ENCODE measurements at places on chromosomes 16 and 17. TPM values are rescaled to one million over a fixed set of nuclear protein-coding genes. Genes with fewer than 3 reads are reported as not detected.

GRCh38 chr16:8622315-8622656 is 788 bp downstream of the METTL22 start:
- peaks cover 7% of the 10 kb centered on the region for H3K4me1 ChIP-seq
- H3K27ac ChIP-seq, result no peak overlapping the region
- no peaks in the 10 kb centered on the region for H3K36me3 ChIP-seq
- DNase-seq, result no peak
- no peaks in the 10 kb centered on the region for H3K27me3 ChIP-seq

DNA sequence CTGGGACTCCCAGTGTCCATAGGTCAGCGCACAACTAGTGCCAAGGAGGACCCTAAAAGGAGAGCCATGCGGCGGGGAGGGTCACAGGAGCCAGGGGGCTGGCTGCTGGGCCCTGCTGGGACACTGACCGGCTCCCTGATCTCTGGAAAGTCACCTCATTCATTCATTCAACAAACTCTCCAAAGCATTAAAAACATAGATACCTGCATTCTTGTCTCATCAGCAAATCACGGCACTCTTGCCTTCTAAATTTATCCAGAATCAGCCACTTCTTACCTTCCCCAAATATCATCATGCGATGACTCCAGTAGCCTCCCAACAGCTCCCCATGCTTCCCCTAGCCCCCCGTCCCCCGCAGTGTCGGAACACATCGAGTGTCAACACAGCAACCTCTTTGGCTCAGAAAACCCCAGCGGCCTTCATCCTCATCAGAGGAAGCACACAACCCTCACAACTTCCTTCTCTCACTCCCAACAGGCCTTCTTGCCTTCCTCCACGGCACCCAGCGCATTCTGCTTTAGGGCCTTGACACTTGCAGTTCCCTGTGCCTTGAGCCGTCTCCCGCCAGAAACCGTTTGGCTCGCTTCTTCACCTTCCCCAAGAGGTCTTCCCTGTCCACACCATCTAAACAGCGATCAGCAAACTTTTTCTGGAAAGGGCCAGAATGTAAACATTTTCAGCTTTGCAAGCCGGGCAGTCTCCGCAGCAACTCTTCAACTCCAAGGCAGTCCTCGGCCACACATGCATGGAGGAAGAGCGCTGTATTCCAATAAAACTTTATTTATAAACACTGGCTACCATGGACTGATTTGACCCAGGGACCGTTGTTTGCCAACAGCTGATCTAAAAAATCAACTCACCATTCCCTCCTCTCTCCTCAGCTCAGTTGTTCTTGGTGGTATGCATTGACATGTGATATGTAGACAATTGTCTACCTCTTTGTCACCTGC is 119.5 kb upstream of the TNRC6C start:
- H3K27ac ChIP-seq, result no peak overlapping the region
- no peaks in the 10 kb centered on the region for H3K27me3 ChIP-seq
- no peak for DNase-seq
- H3K36me3 ChIP-seq, result no peaks in the 10 kb centered on the region
- no peak overlapping the region for H3K4me3 ChIP-seq

GRCh38 chr17:83103200-83103942 is 24.0 kb downstream of the METRNL start:
- no peak overlapping the region for H3K4me3 ChIP-seq
- H3K36me3 ChIP-seq, result no peaks in the 10 kb centered on the region
- peak; percentile 77 for DNase-seq
- H3K27ac ChIP-seq, result no peak overlapping the region

- no peak for DNase-seq
- no peak overlapping the region for H3K4me3 ChIP-seq
- peaks cover 7% of the 10 kb centered on the region for H3K36me3 ChIP-seq
- H3K4me1 ChIP-seq, result peaks cover 17% of the 10 kb centered on the region
- H3K27ac ChIP-seq, result no peak overlapping the region
Measured at GRCh38 chr16:53805113-53805512, 101.2 kb downstream of the FTO start.

GRCh38 chr16:86477642-86478041 is 32.7 kb upstream of the FOXF1 start:
- H3K4me1 ChIP-seq, result peaks cover 6% of the 10 kb centered on the region
- H3K27ac ChIP-seq, result no peak overlapping the region
- peaks cover 58% of the 10 kb centered on the region for H3K27me3 ChIP-seq
- DNase-seq, result no peak

- no peaks in the 10 kb centered on the region for H3K4me1 ChIP-seq
- H3K36me3 ChIP-seq, result no peaks in the 10 kb centered on the region
Measured at GRCh38 chr17:51435171-51435552, 174.8 kb downstream of the UTP18 start.

DNA sequence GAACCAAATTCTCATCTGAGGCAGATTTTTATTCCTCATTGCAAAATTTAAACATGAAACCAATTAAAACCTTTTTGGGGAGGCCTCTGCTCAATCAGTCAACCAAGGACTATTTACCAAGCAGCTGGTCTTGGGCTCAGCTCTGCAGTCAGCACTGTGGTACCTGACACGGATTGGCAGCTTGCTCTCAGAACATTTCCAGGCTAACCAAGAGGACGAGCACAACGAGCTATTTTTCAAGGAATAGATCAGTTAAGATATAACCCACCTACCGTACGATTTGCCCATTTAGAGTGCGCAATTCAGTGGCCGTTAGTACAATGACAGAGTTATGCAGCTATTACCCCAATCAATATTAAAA is 26.4 kb upstream of the KLHDC4 start:
- H3K36me3 ChIP-seq, result no peaks in the 10 kb centered on the region
- no peak overlapping the region for H3K27ac ChIP-seq
- DNase-seq, result no peak
- no peaks in the 10 kb centered on the region for H3K4me1 ChIP-seq
- no peak overlapping the region for H3K4me3 ChIP-seq
- no peaks in the 10 kb centered on the region for H3K27me3 ChIP-seq

GRCh38 chr17:21191698-21192097 is 22.3 kb downstream of the TMEM11 start:
- no peak overlapping the region for H3K4me3 ChIP-seq
- no peaks in the 10 kb centered on the region for H3K27me3 ChIP-seq
- H3K36me3 ChIP-seq, result no peaks in the 10 kb centered on the region
- no peak for DNase-seq
- H3K4me1 ChIP-seq, result no peaks in the 10 kb centered on the region
- no peak overlapping the region for H3K27ac ChIP-seq

GRCh38 chr17:18184143-18185031 is 759 bp downstream of the ALKBH5 start:
- H3K27ac ChIP-seq, result peak overlapping the region; percentile 64
- H3K4me1 ChIP-seq, result peaks cover 41% of the 10 kb centered on the region
- H3K4me3 ChIP-seq, result peak overlapping the region; percentile 72
- no peaks in the 10 kb centered on the region for H3K27me3 ChIP-seq
- DNase-seq, result peak; percentile 68

- no peak for DNase-seq
- H3K4me3 ChIP-seq, result no peak overlapping the region
- peaks cover 25% of the 10 kb centered on the region for H3K27me3 ChIP-seq
- no peak overlapping the region for H3K27ac ChIP-seq
- H3K36me3 ChIP-seq, result no peaks in the 10 kb centered on the region
Measured at GRCh38 chr16:85883813-85884212, 15.1 kb upstream of the IRF8 start.

DNA sequence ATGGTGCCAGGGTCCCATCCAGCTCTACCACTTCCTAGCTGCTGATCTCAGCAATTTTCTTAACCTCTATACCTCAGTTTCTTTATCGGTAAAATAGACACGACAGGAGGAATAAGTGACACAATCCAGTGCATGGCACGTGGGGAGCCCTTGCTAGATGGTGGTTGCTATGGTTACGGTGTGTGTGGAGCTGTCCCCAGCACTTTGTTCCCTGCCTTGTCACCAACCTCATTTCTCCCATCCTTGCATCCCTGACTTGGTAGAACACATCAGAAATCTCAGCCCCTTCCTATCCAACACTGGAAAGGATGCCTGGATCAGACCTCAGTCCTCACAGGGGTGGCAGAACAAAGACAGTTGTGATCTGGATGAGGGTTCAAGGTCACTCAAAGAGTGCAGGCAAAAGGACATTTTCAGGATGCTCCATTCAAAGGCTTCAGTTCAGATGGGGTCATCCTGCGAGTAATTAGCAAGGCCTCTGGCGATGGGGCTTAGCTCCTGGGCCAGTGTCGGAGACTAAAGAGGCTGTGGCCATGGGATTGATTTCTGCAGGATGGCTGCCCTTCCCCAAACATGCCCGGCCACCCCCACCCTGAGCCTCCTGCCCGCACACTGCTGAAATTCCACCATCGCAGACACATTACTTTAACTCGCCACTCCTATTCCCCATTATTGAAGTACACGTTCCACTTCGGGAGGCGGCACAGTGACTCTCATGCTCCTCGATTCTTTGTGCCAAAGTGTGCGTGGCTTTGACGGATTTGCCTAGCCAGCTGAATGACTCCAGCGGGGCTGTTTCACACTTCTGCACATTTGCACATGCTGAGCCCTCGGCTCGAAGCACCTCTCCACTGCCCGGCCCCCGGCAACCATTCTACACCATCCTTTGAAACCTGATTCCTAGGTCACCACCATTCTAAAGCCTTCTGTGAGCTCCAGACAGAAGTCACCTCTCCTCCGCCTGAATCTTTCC is 40.3 kb downstream of the WNT3 start:
- H3K36me3 ChIP-seq, result no peaks in the 10 kb centered on the region
- DNase-seq, result peak; percentile 83
- H3K27me3 ChIP-seq, result peaks cover 43% of the 10 kb centered on the region
- no peak overlapping the region for H3K27ac ChIP-seq
- no peak overlapping the region for H3K4me3 ChIP-seq

- DNase-seq, result peak; percentile 84
- H3K27ac ChIP-seq, result no peak overlapping the region
- peaks cover 33% of the 10 kb centered on the region for H3K4me1 ChIP-seq
Measured at GRCh38 chr17:17919169-17920107, 52.8 kb downstream of the TOM1L2 start.

DNA sequence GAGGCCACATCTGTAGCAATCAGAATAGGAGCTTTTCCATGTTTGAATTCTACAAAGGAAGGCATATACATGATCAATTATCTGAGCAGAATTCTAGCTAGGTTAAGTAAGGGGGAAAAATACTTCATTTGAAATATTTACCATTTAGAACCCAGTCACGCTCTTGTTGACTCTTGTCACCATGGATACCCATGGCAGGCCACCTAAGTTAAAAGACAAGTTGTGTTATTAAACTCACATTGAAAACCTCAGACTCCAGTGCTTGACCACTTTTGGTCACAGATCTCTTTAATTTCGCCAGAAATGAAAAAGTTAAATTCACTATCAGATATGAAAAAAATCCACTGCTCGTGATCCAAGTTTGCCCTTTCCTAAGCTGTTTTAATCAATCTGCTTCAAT is 4.1 kb downstream of the DDX5 start:
- H3K4me1 ChIP-seq, result peaks cover 18% of the 10 kb centered on the region
- H3K27ac ChIP-seq, result no peak overlapping the region
- DNase-seq, result no peak

DNA sequence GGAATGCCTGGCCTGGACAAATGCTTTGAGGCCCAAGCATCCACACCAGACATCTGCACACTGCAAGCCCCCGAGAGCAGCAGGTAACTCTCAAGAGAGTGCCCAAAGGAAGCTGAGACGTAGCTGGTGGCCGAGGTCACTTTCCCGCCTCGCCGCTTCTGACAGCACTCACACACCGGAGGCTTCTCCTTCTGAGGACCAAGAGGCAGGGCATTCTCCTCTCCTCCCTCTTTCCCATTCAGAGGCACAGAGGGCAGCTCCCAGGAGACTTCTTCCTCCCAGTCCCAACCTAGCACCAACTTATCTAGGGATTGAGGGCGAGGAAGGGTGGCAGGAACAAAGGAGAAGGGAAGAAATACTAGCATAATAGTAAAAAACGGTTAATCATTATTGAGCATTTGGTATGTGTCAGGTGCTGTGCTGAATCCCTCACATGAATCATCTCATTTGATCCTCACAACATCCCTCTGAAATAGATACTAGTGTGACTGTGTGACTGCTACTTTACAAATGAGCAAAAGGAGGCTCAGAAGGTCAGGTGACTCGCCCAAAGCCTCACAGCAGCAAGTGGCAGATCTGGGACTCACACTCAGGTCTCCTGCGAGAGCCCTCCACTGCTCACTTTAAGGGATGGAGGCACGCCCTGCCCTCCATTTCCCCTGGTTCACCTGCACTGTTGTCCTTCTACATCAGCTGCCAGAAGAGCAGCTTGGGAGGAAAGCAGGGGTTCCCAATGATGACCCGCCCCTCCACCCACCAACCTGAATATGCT is 41.8 kb downstream of the MYO18A start:
- H3K4me3 ChIP-seq, result no peak overlapping the region
- H3K4me1 ChIP-seq, result peaks cover 47% of the 10 kb centered on the region
- H3K36me3 ChIP-seq, result no peaks in the 10 kb centered on the region

- H3K4me1 ChIP-seq, result peaks cover 30% of the 10 kb centered on the region
- DNase-seq, result peak; percentile 74
- H3K4me3 ChIP-seq, result no peak within 1 kb of the TSS
- H3K36me3 ChIP-seq, result no peaks in the 10 kb centered on the region
- peaks cover 60% of the 10 kb centered on the region for H3K27me3 ChIP-seq
- H3K27ac ChIP-seq, result no peak within 1 kb of the TSS
Measured at GRCh38 chr17:42184713-42185620, at the start of gene HCRT. HCRT (minus strand) TSS chr17:42185452; CDS start chr17:42185365, 87 bp downstream.

GRCh38 chr17:55783684-55784245 is 32.9 kb downstream of the PCTP start:
- H3K27ac ChIP-seq, result no peak overlapping the region
- H3K4me1 ChIP-seq, result no peaks in the 10 kb centered on the region
- H3K27me3 ChIP-seq, result no peaks in the 10 kb centered on the region
- no peak overlapping the region for H3K4me3 ChIP-seq

GRCh38 chr17:80980397-80981061 is 11.1 kb upstream of the CHMP6 start:
- no peaks in the 10 kb centered on the region for H3K36me3 ChIP-seq
- no peaks in the 10 kb centered on the region for H3K4me1 ChIP-seq
- DNase-seq, result no peak
- H3K27me3 ChIP-seq, result peaks cover 23% of the 10 kb centered on the region

DNA sequence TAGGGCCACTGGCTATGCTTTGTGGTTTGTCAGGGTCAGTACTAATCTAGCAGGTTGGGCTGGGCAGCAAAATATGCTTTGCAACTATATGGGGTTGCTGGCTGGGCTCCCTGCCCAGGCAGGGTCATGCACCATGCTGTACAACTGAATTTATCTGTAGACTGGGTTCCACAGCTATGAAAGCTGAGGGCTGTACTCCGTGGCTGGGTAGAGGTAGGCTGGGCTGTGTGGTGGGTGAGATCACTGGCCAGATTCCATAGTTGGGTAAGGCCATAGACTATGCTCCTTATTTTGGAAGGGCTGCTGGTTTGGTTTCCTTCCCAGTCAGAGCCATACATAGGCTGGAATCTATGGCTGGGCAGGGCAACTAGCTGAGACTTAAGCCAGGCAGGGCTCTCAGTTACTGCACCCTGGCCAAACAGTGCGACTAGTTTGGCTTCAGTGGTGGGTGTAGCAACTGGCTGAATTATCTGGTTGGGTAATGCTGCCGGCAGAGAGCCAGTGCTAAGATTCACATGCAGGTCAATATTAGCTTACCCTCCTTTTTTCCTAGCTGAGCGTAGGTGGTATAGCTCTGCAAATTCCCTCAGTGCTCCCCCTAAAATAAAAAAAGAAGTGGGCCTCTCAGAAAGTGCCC is 769.1 kb upstream of the CDH8 start:
- H3K27ac ChIP-seq, result no peak overlapping the region
- no peaks in the 10 kb centered on the region for H3K27me3 ChIP-seq
- no peak overlapping the region for H3K4me3 ChIP-seq
- H3K36me3 ChIP-seq, result no peaks in the 10 kb centered on the region
- no peak for DNase-seq
- no peaks in the 10 kb centered on the region for H3K4me1 ChIP-seq

The DLX4 gene
- total RNA-seq, result not detected

The UTS2R gene
- total RNA-seq, result 0.46 TPM

The TBX2 gene
- total RNA-seq, result not detected

The HOXB8 gene
- total RNA-seq, result not detected

The C16orf92 gene
- not detected for total RNA-seq

The NKD1 gene
- 3.3 TPM for total RNA-seq
